Right lobe of liver (tissue), 6 donors: ENCODE measurements at places on chromosomes 7 and 10.

GRCh38 chr10:71367271-71367670 lies 29.4 kb upstream of the CDH23 start:
- no peaks in the 10 kb centered on the region for H3K27me3 ChIP-seq
- no peak for DNase-seq
- no peak overlapping the region for H3K27ac ChIP-seq

DNA sequence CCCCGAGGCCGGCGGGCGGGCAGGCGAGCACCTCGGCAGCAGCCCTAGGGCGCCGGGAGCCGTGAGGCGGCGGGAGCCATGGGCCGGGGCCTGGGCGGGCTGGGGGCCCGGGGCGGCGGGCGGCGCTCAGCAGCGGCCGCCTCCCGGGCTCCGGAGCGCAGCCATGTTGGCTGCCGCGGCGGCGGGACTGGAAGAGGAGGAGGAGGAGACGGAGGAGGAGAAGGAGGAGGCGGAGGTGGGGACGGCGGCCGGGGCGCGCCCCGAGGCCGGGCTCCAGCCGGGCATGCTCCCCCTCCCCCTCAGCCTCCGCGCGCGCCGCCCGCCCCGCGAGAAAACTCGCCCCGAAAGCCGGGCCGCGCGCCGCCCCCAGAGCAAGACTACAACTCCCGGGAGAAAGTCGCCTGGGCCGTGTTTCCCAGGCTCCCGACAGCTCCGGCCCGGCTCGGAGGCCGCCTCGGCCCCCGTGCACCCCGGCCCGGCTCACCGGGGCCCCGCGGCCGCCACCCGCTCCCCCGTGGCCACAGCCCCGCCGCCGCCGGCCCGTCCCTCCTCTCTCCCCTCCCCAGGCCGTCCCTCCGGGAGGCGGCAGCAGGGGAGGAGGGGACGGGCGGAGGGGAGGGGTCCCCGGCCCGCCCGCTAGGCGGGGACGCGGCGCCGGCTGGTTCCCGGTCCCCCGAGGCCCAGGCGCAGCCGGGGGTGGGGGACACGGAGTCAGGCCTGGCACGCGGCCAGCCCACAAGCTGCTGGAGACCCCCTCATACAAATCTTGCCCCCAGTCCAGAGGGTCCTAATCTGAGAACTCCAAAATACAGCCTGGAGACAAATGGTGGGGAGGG lies at the start of gene DLG5:
Gene DLG5, minus strand, starts transcription at position 190 of the 836 bp plus-strand sequence. CDS start 235 bp downstream, outside the sequence.
- H3K27ac ChIP-seq, result no peak within 1 kb of the TSS
- H3K4me3 ChIP-seq, result peak within 1 kb of the TSS; percentile 53
- no peaks in the 10 kb centered on the region for H3K36me3 ChIP-seq
- H3K4me1 ChIP-seq, result no peaks in the 10 kb centered on the region
- no peaks in the 10 kb centered on the region for H3K27me3 ChIP-seq

- no peaks in the 10 kb centered on the region for H3K27me3 ChIP-seq
- H3K36me3 ChIP-seq, result no peaks in the 10 kb centered on the region
- no peak for DNase-seq
- no peaks in the 10 kb centered on the region for H3K4me1 ChIP-seq
- no peak overlapping the region for H3K4me3 ChIP-seq
These were observed 53.2 kb upstream of the ABLIM1 start for GRCh38 chr10:114711176-114711868.

- no peaks in the 10 kb centered on the region for H3K27me3 ChIP-seq
- peak overlapping the region; percentile 73 for H3K27ac ChIP-seq
- H3K4me1 ChIP-seq, result no peaks in the 10 kb centered on the region
- no peaks in the 10 kb centered on the region for H3K36me3 ChIP-seq
- H3K4me3 ChIP-seq, result no peak overlapping the region
These were observed 26.7 kb upstream of the CAMK1D start for GRCh38 chr10:12322583-12323131.

GRCh38 chr7:5997210-5997808 lies 11.5 kb downstream of the PMS2 start:
- H3K36me3 ChIP-seq, result peaks cover 5% of the 10 kb centered on the region
- H3K27me3 ChIP-seq, result no peaks in the 10 kb centered on the region
- H3K27ac ChIP-seq, result no peak overlapping the region
- no peaks in the 10 kb centered on the region for H3K4me1 ChIP-seq
